Umbilical cord (tissue), 2 donors: ENCODE measurements at places on chromosomes 5 and 9.

- no peak for DNase-seq
Measured at GRCh38 chr5:146052780-146053179, 52.6 kb downstream of the PLAC8L1 start.

GRCh38 chr9:89467278-89467625, 30.7 kb downstream of the SEMA4D start:
- no peak for DNase-seq

DNA sequence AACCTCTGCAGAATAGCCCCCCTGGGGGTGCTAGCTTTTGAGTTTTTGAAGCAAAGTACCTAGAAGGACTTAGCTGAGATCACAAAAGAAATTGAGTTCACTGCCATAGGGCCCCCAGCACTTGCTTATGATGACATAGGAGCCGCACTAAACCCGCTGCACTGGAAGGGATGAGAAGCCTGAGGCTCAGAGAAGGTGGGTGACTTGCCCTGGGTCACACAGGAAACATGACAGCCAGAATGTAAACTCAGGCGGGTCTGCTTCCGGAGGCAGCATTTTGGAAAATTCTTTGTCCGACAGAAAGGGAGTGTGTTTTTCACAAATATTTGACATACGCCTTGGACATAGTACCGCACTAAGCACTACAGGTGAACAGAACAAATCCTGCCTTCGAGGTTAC, 8.4 kb upstream of the TOR1B start:
- no peak for DNase-seq

DNA sequence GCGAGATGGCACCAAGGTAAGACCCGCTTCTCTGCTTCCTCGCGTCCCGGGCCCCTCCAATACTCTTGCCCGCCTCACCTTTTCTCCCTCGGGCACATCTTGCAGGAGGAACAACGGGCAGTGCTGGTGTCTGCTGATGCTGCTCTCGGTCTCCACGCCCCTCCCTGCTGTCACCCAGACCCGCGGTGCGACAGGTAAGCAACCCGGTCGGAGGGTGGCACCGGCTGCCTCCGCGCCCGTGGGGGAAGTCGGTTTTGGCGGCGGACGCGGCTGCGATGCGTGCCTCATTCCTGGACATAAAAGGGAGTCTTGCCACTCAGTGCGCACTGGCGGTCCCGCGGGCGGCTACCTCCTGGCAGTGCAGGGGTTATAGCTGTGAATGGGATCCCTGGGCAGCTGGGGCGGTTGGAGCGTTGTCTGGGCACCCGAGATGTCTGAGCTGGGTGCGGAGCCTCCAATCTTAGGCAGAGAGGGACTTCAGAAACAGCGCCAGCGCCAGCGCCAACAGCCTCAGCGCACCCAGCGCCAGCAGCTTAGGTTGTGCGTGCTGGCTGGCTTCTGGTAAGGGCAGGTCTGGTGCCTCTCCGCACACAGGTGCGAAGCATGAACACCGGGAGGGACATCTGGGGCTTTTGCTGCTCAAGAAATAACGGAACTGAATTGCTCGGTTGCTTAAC, 488 bp downstream of the COL15A1 start:
- DNase-seq, result no peak

DNA sequence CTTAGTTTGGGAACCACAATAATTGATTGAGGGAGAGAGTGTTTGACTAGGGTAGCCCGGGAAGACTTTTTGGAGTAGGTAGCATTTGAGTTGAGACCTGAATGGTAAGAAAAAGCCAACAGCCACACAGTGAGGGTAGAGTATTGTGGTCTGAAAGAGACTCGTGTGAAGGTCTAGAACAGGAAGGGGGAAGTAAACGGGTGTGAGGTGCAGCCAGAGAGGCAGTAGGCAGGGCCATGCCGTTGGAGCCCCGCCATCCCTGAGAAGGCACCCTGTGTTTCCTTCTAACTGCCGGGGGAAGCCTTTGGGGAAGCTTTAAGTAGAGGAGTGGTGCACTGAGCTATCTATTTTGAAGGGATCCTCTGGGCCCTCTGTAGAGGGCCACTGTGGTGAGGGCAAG, 3.5 kb upstream of the F2RL2 start:
- no peak for DNase-seq

GRCh38 chr9:74770508-74771261, 117.0 kb downstream of the TRPM6 start:
- no peak for DNase-seq

DNA sequence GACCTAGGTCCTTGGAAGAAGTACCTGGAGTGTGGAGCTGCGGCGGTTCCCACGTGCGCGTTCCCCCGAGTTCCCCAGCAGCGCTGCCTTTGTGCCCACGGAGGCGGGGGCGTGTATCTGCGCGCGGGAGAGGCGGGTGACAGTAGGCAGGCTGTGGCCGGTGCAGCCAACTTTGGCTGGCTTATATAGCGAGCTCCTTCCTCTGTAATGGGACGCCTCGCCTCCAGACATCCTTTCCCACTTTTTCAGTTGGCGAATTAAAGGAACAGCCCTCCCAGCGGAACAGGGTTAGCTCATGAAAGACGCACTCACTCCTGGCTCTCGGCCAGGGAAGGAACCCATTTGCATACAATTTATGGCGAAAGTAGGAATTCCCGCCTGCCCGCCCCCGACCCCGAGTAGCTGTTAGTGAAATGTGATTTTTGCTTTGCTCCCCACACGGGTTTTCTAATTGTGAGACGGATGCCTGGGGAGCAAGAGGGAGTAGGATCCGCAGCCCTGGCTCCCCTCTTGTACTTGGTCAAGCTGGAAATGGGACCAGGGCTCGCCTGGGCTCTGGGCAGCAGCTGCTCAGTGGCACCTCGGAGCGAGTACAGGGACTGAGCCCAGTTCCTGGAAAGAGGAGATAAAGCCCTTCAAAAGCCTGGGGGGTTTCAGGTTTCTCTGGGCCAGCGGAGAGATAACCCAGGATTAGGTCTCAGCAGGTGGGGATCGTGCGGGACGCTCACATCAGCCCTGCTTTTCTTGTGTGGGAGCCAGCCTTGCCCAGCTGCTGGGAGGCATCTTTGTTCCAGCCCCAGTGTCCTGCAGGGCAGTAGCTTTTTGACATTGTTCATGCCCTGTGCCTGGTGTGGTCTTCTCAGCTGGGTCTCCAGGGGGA, at the start of gene TNC:
TSS of gene TNC (minus strand) at position 159 of the 880 bp plus-strand sequence. CDS start 27,139 bp downstream, outside the sequence.
- DNase-seq, result peak; percentile 83
